ENCODE measurements at places on chromosomes 4 and X. TPM values are rescaled to one million over a fixed set of nuclear protein-coding genes. Genes with fewer than 3 reads are reported as not detected.

GRCh38 chr4:7964890-7965662 lies 25.4 kb upstream of the AFAP1 start:
- no peak for DNase-seq

Gene DDX53
- total RNA-seq: not detected

GRCh38 chr4:52052475-52052780 lies 1.3 kb downstream of the SPATA18 start:
- DNase-seq: no peak

GRCh38 chr4:85370400-85371032 lies 104.4 kb upstream of the ARHGAP24 start:
- no peak for DNase-seq

Gene AKAP4
- total RNA-seq: not detected

DNA sequence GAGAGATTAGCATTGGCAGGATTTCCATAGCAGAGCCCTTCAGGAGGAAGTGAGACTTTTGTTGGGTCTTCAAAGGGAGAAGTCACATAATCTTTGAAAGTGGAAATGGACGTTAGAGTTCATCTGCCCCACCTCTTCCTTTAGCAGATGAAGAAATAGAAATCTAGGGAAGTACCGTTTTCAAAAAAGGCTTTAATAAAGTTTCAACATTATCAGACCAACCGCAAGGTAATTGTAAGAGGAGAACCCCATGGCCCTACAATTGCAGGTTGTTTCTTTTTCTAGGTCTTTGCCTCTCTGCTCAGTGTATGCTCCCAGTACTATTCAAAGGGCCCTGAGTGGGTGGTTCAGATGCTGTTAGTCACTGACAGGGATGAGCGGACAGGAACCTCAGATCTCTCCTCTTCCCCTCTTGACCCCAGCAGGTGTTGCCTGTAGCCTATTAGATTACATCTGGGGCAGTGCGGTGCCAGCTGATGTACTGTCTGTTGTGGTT lies 48.6 kb upstream of the AP1S2 start:
- no peak for DNase-seq

GRCh38 chr4:184533908-184534307 lies 59.6 kb upstream of the IRF2 start:
- no peak for DNase-seq

Gene SPANXD
- not detected for total RNA-seq

DNA sequence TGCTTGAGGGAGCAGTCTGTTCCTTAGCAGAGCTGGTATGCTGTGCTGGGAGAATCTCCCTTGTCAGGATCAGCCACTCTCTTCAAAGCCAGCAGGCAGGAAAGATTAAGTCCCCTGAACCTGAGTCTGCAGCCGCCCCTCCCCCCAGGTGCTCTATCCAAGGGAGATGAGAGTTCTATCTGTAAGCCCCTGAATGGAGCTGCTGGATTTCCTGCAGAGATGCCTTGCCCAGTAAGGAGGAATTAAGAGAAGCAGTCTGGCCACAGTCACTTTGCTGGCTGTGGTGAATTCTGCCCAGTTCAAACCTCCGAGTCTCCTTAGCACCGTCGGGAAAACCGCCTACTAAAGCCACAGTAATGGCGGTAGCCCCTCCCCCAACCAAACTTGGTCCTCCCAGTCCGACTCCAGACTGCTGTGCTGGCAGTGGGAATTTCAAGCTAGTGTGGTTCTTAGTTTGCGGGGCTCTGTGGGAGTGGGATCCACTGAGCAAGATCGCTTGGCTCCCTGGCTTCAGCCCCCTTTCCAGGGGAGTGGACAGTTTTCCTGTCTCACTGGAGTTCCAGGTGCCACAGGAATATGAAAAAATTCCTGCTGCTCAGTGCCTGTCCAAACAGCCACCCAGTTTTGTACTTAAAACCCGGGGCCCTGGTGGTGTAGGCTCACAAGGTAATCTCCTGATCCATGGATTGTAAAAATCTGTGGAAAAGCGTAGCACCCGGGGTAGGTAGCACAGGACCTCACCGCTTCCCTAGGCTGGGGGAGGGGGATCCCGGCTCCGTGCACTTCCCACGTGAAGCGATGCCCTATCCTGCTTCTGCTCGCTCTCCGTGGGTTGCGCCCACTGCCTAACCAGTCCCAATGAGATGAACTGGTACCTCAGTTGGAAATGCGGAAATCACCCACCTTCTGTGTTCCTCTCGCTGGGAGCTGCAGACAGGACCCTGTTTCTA lies 38.0 kb downstream of the RAB28 start:
- DNase-seq: no peak

GRCh38 chr4:6502147-6502546 lies 29.7 kb upstream of the PPP2R2C start:
- DNase-seq: peak; percentile 35

Gene CEP44
- 11.3 TPM for total RNA-seq

Gene F9
- total RNA-seq: not detected

DNA sequence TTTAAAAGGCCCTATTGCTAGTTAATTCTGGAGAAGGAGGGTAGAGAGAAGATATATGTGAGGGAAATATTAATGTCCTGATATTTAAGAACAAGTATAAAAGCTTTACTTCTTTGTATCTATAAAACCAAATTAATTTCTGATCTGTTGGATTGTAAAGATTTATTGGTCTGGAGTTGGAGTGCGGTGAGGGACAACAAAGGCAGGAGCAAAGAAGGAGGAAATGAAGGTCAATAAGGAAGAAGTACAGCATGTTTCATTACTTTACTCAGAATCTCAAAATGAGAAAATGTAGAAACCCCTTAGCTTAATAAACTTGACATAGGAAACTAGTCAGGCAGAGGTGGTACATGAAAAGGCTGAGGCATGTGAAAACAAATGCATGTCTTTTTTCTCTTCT lies 192.9 kb downstream of the PALLD start:
- no peak for DNase-seq

GRCh38 chr4:22014222-22014741 lies 65.7 kb upstream of the KCNIP4 start:
- DNase-seq: no peak

Gene SASH3
- total RNA-seq: 18.5 TPM

Gene LSM6
- total RNA-seq: 25.6 TPM

- DNase-seq: no peak
Observed at GRCh38 chr4:64682946-64683345, 273.7 kb upstream of the TECRL start.

Gene UCP1
- not detected for total RNA-seq

- DNase-seq: no peak
Observed at GRCh38 chr4:186650401-186651180, 73.1 kb downstream of the FAT1 start.

- DNase-seq: no peak
Observed at GRCh38 chrX:40054793-40055192, 43.0 kb downstream of the BCOR start.

GRCh38 chr4:116275006-116275405 lies 810.4 kb downstream of the TRAM1L1 start:
- DNase-seq: no peak

Gene TRAM1L1
- 0.81 TPM for total RNA-seq

Gene RBM41
- total RNA-seq: 15.0 TPM

GRCh38 chr4:132592340-132592739 lies 556.8 kb upstream of the PCDH10 start:
- DNase-seq: no peak

Gene ZFP42
- total RNA-seq: not detected

DNA sequence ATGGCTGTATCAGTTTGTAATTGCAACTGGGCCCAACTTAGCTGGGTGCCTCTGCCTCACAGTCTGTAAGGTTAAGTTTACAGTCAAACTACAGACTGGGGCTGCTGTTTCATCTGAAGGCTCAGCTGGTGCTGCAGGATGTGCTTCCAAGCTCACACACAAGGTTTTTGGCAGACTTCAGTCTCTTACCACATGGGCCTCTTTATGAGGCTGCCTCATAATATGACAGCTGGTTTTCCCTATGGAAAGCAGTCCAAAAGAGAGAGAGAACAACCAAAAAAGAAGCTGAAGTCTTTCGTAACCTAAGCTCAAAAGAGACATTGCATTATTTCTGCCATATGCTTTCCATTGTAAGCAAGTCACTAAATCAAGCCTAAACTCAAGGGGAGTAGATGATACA lies 271.7 kb downstream of the DCTD start:
- no peak for DNase-seq

GRCh38 chrX:125709074-125709473 lies 389.4 kb downstream of the TEX13C start:
- DNase-seq: no peak

- DNase-seq: no peak
Observed at GRCh38 chr4:180150818-180151217, 2092.4 kb upstream of the TENM3 start.

GRCh38 chrX:19616959-19617358 lies 101.7 kb upstream of the MAP3K15 start:
- DNase-seq: no peak

Gene CXCL11
- total RNA-seq: 0.14 TPM

- DNase-seq: no peak
Observed at GRCh38 chr4:183627979-183628588, 30.9 kb downstream of the RWDD4 start.

GRCh38 chr4:87499403-87500091 lies 29.6 kb downstream of the SPARCL1 start:
- no peak for DNase-seq

GRCh38 chrX:123060986-123061385 lies 123.1 kb upstream of the GRIA3 start:
- no peak for DNase-seq

DNA sequence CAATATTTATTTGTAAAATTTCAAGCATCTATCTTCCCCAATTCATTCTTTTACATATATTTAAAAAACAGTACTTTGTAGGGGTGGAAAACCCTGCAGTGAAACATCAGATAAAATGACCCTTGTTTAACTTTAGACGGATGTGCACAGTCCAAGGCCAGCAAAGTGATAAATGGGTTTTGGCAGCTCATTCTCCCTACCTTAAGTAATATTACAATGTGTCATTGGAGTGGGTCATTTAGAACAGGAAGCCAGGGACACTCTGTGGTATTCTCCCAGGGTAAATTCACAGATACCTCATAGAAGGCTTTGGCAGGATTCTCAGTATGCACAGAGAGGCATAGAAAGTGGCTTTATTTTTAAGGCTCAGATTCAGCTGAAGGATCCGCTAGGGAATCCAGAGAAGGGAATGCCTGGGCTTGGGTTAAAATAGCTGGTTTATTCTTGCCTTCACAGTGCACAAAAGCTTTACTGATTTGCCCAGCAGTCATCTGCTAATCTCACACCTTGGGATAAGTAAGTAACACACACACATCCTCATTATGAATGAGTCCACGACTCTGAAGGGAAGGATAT lies 206.7 kb downstream of the RASL11B start:
- DNase-seq: no peak
